Ureter (tissue), 1 donor: ENCODE measurements at places on chromosomes 7 and 10.
A peak's percentile ranks its signal among the peaks of the same experiment; 100 is the strongest.

DNA sequence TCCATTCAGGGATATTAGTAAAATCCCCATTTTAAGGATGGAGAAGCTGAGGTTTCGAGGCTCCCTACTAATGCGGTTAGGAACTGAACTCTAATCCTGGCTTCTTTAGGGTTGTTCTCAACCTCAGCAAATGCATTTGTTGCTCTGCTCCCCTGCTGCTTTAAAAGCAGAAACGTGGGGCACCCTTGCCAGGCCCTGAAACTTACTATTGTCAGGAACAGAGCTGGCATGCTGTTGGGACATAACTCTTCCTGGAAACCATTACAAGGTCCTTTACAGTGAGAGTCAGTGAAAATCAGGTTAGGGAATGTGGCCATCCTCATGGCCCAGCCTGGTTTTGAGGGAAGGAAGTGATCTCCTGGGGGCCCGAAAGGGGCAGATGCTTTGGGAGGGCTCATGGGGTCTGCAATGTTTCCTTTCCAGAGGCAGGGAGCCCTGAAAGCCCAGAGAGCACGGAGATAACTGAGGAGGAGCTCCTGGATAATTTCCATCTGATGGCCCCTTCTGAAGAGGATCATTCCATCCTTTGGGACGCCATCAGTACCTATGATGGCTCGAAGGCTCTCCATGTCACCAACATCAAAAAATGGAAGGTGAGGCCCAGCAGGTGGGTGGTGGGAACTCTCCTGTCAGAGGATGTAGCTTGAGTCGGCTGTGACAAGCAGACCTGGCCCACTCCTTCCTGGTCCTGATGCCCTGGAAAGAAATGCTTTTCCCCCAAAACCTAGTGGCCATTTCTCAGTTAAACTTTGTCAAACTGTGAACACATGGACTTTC lies 2.0 kb downstream of the IGFBP1 start:
- no peak for DNase-seq

GRCh38 chr10:69449841-69450240 lies 1.4 kb upstream of the TSPAN15 start:
- peak; percentile 57 for DNase-seq

GRCh38 chr10:112189465-112189864 lies 5.9 kb upstream of the GPAM start:
- no peak for DNase-seq

- no peak for DNase-seq
Measured at GRCh38 chr7:98970016-98970615, 91.8 kb downstream of the TRRAP start.

GRCh38 chr10:78905015-78905956 lies 163.5 kb upstream of the ZMIZ1 start:
- DNase-seq = no peak

GRCh38 chr10:55630491-55631056 lies 730.5 kb downstream of the ZWINT start:
- DNase-seq = no peak

- DNase-seq = no peak
Measured at GRCh38 chr10:60456053-60456452, 66.4 kb upstream of the ANK3 start.

DNA sequence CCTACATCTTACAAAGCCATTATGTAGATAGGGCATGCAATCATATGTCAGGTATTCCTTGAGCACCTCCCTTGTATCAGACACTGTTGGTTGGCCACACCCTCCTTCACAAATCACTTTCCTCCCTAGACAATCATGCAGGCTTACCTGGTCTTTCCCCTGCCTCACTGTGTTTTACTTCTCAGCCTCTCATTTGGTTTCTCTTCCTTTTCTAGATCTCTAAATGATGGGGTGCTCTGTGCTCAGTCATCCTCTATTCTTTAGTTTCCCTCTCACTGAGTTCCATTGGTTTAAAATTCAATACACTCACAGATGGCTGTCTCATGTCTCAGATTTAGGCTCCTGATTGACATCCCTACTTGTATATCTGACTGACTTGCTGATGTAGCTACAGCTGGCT lies 31.4 kb downstream of the ANK3 start:
- DNase-seq = no peak

DNA sequence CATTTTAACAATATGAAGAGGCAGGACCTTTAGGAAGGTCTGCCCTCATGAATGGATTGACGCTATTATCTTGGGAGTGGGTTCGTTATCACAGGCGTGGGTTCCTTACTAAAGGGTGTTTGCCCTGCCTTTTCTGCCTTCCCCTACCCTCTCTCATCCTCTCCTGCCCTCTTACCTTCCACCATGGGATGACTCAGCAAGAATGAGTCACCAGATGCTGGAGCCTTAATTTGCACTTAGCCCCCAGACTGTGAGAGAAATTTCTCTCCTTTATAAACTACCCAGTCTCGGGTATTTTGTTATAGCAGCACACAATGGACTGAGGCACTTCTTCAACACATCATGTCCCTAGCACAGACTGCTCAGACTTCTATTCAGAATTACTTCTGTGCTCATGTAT lies 31.4 kb upstream of the ZNF32 start:
- DNase-seq = no peak
